Brain pericyte (primary cell): ENCODE measurements at places on chromosomes 6 and 20.
A peak's percentile ranks its signal among the peaks of the same experiment; 100 is the strongest.

- peak; percentile 30 for DNase-seq
Measured at GRCh38 chr6:39892490-39893129, 41.7 kb downstream of the MOCS1 start.

DNA sequence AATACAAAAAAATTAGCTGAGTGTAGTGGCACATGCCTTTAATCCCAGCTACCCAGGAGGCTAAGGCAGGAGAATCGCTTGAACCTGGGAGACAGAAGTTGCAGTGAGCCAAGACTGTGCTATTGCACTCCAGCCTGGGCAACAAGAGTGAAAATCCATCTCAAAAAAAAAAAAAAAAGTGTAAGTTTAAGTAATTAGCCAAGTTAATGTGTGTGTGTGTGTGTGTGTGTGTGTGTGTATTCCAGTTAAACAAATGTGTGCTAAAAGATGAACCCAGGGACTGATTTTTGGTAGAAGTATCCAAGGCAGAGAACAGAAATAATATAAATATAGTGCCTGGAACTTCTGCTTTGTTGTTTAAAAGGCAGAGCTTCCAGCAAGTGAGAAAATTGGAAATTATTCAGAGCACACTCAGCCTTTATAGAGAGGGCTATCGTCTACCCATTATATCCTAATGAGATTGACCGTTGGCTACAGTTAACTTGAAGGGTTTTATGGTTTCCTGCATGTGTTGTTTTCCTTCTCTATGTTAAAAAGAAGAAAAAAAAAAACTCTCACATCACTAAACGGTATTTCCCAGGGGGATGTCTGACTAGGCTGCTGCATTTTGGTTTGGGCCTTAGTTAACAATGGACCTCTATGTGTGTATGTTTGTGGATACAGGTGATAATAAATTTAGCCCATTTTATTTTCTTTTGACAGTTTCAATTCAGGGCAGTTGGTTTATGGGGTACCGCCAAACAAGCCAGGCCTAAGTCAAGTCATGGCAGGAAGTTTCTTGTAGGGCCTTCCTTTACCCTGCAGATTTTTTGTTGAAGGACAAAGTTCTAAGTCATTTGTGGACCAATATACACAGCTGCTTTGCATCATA lies 9.8 kb downstream of the SOX4 start:
- no peak for DNase-seq

DNA sequence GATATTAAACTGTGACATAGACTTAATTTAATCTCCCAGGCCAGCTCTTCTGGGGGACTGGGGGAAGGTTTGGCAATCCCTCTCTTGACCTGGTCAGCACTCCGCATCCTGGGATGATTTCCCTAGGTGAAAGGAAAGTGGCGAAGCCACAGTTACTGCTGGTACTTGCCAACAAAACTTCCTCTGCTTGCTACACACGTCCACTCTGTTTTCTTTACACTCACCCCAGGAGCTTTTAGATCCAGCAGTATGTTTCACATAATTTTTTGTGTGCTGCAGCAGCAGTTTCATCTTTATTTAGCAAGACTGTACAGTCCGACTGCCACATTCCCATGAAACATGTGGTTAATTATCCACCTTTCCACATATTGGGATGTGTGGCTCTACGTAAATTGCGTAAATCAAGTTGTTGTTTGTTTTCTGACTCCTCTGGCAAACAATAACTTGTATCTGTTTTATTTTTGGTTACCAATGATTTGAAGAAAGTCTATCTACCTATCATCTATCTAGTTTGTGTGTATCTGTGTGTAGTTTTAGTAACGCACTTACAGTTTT lies 284.0 kb downstream of the PHF3 start:
- no peak for DNase-seq

DNA sequence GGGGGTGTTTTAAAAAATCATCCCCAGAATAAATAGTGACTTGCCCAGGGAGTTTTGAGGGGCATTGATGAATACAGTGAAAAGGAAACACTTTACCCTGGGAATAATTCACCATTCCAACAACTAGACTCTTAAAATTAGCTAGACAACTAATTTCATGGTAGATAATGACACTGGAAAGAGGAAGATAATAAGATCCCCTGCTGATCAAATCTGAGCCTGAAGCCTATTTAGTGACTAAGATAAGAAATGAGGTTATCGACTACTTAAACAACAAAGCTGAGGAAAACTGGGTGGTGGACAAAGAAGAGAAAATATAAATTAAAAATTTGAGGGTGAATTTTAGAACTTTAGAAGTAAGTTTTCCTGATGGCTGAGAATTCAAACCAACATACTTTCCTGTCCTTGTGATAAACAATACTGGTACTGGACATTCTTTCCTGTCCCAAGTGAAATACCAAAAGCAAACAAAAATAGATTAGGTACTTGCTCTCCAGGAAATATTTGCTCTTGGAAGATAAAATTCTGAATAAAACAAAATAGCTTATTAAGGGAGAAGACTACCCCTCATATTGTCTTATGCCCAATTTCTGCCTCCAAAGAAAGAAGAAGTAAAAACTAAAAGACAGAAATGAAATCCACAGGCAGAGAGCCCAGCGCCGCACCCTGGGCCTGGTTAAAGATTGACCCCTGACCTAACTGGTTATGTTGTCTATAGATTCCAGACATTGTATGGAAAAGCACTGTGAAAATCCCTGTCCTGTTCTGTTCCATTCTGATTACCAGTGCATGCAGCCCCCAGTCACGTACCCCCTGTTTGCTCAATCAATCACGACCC lies 64.0 kb upstream of the ADGRF4 start:
- no peak for DNase-seq

DNA sequence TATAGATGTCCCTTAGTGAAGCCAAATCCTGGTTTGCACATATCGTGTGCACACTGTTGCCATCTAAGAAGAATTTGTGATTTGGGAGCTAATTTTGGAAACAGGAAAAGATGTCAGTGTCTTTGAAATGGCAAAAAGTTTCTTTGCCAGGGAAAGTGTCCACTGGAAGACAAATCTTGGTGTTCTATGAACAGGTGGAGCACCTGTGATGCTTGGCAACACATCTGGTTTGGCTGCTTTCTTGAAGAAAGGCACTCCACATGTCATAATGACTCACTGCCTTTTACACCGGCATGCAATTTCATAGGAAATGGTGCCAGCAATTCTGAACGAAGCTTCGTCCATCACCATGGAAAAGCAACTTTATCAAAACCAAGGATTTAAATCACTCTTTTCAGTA lies 1040.0 kb upstream of the MAP3K7 start:
- no peak for DNase-seq

- no peak for DNase-seq
Measured at GRCh38 chr6:43578748-43579147, 2.8 kb downstream of the POLH start.

DNA sequence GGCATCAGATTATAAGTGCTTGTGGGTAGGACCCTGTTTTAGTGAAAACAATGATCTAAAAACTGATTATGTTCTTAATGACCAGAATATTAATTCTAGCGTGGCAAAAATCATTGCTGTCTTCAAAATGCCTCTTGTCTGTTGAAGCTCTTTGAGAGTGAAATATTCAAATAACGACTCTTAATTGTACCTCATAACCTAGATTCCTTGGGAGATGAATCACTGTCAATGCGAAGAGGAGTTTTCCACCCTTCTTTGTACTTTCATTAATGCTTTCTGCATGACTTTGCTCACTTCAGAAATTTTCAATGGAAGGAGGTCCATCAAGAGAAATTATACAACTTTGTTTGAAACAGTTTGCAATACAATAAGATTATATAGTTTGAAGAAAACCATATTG lies 71.5 kb downstream of the CRYBG1 start:
- no peak for DNase-seq

DNA sequence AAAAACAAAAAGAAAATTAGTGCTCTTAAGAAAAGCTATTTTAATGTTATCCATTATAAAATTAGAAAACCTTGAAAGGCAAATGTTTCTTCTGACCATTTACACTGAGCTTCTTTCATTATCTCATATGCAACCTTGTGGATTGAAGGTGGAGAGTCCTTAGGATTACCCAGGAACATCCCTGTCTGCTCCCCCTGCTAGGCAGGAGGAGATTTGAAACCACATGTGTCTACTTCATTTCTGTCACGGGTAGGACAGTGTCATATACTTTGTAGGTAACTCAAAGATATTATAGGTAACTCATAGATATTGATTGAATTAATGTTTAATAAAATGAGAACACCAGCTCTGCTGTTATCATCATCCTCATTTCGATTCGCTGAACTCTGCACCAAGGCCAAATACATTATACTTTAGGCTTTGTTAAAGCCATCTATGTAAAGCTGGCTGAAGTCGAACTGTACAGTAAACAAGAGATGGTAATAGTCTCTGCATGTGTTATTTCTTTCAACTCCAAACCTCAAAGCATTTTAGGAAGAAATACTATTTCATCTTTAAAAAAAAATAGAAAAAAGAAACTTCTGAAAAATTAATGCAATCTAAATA lies 49.5 kb downstream of the HDAC2 start:
- DNase-seq = no peak

DNA sequence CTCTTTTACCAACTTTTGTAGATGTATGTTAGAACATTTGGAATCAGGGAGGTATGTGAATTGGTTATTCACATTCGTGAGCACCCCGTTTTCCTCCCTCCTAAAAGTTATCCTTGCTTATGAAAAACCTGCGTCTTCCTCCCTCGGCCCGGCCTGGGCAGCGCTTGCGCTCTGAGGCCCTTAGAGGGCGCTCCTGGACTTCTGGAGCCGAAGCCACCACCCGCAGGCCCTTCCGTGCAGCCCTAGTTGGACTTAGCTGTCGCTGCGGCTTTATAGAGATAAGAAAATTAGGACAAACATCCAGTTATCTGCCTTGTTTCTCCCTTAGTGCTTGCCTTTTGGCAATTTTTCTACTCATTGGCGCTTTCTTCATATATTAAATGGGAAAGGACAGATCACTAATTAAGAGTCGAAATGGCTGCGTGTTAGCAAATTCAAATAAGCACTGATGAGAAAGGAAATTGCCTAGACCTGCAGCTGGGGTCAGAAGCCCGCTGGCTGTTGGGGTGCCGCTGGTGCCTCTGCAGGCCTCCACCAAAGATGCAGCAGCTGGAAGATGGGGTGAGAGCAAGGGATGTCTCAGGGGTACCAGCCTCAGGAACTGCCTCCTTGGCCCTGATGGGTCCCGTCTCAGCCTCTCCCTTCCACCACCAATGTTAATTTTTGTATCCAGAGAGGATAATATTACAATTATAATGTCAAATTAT lies 5.2 kb downstream of the FNDC1 start:
- peak; percentile 18 for DNase-seq

DNA sequence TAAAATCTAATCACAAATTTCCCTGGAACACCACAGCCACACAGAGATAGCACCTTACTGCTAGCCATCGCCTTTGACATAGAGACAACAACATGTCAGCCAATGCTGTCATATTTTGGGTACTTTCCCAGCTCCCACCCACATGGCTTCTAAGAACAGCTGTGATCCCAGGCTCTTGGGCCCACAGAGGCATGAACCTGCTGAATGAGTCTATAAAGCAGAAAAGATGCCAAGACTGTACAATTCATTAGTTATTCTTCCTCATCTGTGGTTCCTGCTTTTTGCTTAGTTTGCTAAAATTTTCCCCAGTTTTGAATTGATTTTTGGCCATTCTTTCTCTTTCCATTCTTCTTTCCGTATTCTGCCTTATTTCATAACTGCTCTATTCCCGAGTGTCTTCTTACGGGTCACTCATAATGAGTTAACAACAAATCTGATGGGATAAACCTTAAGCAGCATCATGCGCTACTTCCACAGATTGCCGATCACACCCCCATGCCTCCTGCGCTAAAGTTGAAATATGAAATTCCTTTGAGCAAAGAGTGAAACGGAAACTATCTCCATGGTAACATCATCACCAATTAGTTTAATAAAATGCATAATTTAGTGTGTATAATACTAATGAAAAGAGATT lies 327.3 kb upstream of the HSF2 start:
- no peak for DNase-seq

GRCh38 chr6:134398453-134398852 lies 80.5 kb upstream of the SGK1 start:
- no peak for DNase-seq
